ENCODE measurements at places on chromosomes 1 and 21. TPM values are rescaled to one million over a fixed set of nuclear protein-coding genes. Genes with fewer than 3 reads are reported as not detected.

The ZBTB37 gene
- total RNA-seq = 16.4 TPM

The RNU1-4 gene
- total RNA-seq = 3,257 TPM

The TMEM200B gene
- total RNA-seq = not detected

The CR1 gene
- total RNA-seq = 10.9 TPM

The C8A gene
- total RNA-seq = not detected

The POFUT2 gene
- 26.0 TPM for total RNA-seq

DNA sequence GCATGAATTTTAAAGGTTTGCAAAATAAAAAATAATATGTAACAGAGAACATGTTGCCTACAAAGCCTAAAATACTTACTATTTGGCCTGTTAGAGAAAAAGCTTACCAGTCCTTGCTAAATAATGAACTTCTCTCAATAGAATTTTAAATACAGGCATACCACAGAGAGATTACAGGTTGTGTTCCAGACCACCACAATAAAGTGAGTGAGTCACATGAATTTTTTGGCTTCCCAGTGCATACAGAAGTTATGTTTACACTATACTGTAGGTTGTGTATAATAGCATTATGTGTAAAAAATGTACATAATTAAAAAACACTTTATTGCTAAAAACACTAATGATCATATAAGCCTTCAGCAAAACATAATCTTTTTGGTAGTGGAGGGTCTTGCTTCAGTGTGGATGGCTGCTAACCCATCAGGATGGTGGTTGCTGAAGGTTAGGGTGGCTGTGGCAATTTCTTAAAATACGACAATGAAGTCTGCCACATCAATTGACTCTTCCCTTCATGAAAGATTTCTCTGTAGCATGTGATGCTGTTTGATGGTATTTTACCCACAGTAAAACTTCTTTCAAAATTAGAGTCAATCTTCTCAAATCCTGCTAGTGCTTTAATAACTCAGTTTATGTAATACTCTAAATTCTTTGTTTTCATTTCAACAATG, 48.6 kb downstream of the SCYL3 start:
- H3K27me3 ChIP-seq = no peaks in the 10 kb centered on the region
- no peak for DNase-seq
- H3K4me3 ChIP-seq = no peak overlapping the region
- peaks cover 9% of the 10 kb centered on the region for H3K4me1 ChIP-seq

DNA sequence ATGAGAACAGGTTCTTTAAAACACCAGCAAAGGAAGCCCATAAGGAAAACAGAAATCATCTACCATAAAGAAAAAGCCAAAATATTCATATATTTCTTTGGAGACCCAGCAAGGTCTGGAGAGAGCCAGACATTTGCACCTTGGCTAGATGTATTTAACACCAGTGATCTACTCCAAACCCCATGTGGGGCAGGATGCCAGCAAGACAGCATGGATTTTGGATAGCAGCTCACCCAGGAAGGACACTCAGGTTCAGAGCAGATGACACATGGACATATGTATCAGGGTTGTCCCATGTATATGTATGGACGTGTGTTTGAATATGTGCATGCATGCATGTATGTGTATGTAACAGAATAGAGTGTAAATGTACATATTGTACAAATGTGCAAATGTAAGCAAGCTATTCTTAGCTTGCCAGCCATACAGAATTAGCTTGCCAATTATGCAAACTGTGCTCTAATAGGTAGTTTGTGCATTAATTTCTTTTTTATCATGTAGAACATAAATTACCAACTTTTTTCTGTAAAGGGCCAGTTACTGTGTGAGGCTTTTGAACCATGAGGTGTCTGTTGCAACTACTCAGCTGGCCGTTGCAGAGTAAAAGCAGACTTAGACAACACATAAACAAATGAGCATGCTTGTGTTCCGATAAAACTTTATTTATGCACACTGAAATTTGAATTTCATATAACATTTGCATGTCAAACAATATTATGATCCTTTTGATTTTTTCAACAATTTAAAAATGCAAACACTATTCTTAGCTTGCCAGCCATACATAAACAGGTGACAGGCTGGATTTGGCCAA, 73.5 kb upstream of the KAZN start:
- H3K27ac ChIP-seq = no peak overlapping the region
- no peaks in the 10 kb centered on the region for H3K36me3 ChIP-seq
- DNase-seq = no peak
- peaks cover 2% of the 10 kb centered on the region for H3K4me1 ChIP-seq
- H3K27me3 ChIP-seq = peaks cover 7% of the 10 kb centered on the region

GRCh38 chr1:6996371-6996770, 211.1 kb downstream of the CAMTA1 start:
- H3K27me3 ChIP-seq = peaks cover 35% of the 10 kb centered on the region
- H3K4me1 ChIP-seq = peaks cover 5% of the 10 kb centered on the region
- H3K27ac ChIP-seq = no peak overlapping the region
- H3K4me3 ChIP-seq = no peak overlapping the region

DNA sequence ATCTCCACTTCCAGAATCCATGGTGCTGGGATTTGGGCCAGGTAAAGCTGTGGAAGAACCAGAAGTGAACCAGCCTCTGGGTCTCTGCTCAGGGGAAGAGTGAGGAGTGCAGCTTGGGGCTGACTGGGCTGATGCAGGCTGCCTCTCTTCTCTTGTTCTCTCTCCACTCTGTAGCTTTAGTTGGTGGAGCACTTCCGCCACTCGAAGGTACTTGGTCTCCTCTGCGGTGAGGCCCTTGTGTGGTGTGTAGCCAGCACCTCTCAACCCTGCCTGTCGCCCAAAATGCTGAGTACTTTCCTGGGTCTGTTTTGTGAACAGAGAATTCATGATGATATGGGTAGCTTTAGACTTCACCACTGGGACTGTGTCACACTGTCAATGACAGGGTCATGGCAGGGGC, 63.2 kb downstream of the URB2 start:
- no peak for DNase-seq
- H3K4me3 ChIP-seq = no peak overlapping the region
- peaks cover 3% of the 10 kb centered on the region for H3K27me3 ChIP-seq
- H3K27ac ChIP-seq = no peak overlapping the region
- peaks cover 3% of the 10 kb centered on the region for H3K36me3 ChIP-seq

GRCh38 chr1:233919786-233920185, 15.3 kb downstream of the SLC35F3 start:
- no peak for DNase-seq
- no peaks in the 10 kb centered on the region for H3K27me3 ChIP-seq
- no peak overlapping the region for H3K4me3 ChIP-seq
- no peak overlapping the region for H3K27ac ChIP-seq
- H3K36me3 ChIP-seq = no peaks in the 10 kb centered on the region

DNA sequence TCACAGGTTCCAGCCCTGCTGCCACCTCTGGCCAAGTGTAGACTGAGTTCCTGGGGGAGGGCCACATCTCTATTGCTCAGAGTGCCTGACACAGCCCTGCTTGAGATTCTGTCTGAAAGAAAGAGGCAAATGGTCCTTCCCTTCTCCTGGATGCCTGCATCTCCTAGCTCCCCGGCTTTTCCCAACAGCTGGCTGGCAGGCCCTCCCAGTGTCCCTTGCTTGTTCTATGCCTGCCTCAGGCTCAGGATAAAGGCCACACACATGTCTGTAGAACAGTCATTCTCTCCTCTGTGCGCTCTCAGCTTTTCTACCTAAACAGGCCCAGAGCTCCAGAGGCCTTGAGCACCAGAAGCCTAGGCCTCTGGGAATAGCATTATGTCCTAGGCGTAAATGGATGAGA, 343.4 kb upstream of the USP24 start:
- no peaks in the 10 kb centered on the region for H3K36me3 ChIP-seq
- no peak overlapping the region for H3K27ac ChIP-seq
- peaks cover 2% of the 10 kb centered on the region for H3K27me3 ChIP-seq
- no peak for DNase-seq

DNA sequence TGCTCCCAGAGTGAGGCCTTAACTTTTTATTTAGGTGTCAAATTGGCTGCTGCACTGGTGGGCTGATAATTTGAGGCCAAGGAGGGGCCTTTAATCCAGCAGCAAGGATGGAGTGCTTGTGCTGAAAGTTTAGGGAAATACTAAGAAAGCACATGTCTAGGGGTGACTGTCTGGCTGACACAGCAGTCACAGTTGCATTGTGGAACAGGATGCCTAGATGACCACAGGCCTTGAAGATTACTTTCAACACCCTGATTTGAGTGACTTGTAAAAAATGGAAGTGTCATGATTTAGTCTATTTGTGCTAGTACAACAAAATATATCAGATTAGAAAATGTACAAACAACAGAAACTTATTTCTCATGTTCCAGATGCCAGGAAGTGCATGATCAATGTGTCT, 57.7 kb downstream of the ZNF697 start:
- H3K4me1 ChIP-seq = no peaks in the 10 kb centered on the region
- peaks cover 18% of the 10 kb centered on the region for H3K27me3 ChIP-seq
- no peak for DNase-seq
- H3K4me3 ChIP-seq = no peak overlapping the region

DNA sequence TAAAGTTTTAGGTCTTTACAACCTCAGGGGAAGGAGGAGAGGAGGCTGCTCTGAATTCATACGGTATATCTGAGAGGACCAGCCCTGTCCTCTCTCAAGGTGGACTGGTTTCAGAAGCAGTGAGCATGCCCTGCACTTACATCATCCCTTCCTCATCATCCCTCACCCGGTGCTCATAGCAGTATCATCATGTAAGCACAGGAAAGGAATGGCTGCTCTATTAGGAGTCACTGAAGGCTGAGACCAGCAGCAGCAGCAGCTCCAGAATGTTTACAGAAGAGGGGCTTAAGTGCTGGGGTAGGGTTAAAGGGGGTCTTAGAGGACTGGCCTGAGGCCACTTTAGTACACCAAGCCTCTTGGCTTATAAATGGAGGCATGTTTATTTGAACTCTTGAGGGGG, 185.9 kb downstream of the AK5 start:
- H3K27me3 ChIP-seq = no peaks in the 10 kb centered on the region
- no peak for DNase-seq
- H3K27ac ChIP-seq = no peak overlapping the region
- H3K4me3 ChIP-seq = no peak overlapping the region
- peaks cover under 1% of the 10 kb centered on the region for H3K36me3 ChIP-seq

GRCh38 chr1:214006845-214007244, 19.1 kb downstream of the PROX1 start:
- H3K27ac ChIP-seq = no peak overlapping the region
- H3K4me1 ChIP-seq = no peaks in the 10 kb centered on the region
- no peak for DNase-seq

All from activated naive CD8-positive, alpha-beta T cell treated with anti-CD3 and anti-CD28 coated beads, Interleukin-2, amount 10 ng/mL, durations not matched to agents 7 days and 5 days (primary cell).